ENCODE measurements at places on chromosomes 5 and 9.

GRCh38 chr5:177557796-177558195 is 3.4 kb upstream of the FAM193B start:
- DNase-seq: no peak

DNA sequence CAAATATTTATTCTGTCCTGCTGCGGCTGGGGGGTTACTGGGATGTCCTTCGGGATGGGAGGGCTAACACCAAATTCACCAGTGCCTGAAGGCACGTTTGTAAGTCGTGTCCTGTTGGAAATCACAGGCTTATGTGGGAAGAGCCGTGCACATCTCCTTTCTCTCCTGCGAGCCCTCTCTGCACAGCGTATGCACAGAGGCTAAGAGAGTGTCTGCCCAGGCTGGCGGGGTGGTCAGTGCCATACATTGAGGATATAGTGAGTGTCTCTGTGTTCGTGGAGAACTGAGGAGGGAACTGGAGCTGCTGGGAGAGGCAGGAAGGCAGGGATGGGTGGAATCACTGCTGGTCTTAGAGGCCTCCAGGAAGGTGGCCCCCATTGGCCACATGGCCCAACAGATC is 110.1 kb downstream of the WNK2 start:
- DNase-seq: no peak

DNA sequence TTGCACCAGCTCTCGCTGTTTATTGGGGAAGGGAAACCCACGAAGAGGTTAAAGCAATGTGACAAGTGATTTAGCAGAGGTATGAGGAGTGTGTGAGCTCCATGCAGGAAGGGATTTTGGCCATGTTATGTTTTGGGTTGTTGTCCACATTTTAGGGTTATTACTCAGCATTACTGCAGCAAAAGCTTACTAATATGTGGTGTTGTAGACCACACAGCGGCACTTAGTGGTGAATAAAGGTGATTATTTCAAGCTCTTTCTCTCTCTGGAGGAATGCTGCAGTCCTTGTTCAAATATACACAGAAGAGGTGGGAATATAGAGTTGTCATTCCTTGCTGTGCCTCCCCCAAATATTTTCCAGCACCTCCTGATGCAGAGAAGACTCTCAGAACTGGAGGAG is 29.7 kb upstream of the AKNA start:
- no peak for DNase-seq

GRCh38 chr9:136059851-136060670 is 35.0 kb downstream of the NACC2 start:
- no peak for DNase-seq

- DNase-seq: no peak
Measured at GRCh38 chr9:100167915-100168654, 69.0 kb downstream of the INVS start.

GRCh38 chr5:127419683-127420257 is 97.7 kb upstream of the PRRC1 start:
- no peak for DNase-seq

DNA sequence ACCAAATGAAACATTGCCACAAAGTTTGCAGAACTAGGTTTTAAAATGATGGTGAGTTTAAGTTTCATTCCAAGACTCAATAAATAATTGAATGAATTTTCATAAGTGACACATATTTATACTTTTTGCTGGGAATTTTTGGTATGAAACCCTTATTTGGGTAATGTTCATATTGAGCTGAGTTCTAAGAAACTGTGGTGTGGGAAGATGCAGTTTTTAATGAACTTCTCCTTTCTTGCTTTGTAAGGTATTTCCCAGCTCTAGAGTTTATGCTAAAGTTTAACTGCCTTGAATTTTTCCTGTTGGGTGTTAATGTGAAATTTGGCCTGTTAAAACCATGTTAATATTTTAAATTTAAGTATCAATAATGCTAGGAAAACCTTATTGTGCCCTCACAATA is 15.1 kb downstream of the RABGAP1 start:
- DNase-seq: no peak

- DNase-seq: no peak
Measured at GRCh38 chr5:159290741-159291140, 27.7 kb downstream of the UBLCP1 start.

DNA sequence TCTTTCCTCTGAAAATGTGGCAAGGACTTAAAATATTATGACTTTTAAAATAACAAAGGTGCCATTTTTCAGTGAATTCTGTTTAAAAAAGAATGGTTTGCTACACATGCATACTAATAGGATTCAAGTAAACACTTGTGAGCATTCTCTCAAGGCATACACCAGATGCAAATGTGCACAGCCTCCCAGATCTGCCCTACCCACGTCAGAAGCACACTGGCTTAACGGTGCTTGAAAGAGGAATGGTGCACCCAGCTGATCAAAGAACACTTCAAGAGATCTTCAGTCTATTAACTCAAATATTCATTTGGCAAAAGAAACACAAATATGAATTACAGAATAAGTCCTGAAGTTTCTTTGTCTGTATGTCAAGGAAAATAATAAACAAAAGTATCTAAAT is 15.8 kb downstream of the GABRB2 start:
- no peak for DNase-seq

DNA sequence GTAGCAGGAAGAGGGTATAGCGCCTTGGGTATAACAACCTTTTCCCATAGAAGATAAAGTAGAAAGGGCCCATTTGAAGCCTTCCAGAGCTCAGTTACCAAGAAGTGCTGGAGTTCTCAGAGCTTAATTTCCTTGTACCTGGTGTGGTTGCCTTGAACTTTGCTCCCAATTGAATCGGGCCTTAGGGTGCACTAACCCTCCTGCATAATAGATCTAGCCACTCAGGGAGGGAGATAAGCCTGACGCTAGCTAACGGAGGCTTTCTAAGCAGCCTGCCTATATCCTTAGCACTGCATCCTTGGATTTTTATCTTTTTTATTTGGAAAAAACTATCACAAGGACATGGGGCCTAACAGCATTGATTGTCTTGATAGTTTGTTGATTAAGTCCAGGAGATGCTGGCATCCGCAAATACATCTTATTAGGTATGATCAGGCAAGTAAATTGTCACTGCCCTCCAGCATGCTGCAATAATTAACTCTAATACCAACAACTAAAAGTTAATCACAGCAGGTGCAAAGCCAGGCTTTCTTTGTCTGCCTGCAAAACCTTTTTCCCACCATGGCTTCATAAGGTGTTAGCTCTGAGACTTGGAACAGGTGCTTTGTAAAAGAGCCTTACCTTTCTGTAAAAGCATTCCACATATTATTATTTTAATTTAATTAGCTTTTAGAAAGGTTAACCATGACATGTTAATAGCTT is 199.4 kb downstream of the SREK1 start:
- DNase-seq: no peak

- DNase-seq: no peak
Measured at GRCh38 chr5:132425009-132425937, 55.8 kb downstream of the SLC22A5 start.

DNA sequence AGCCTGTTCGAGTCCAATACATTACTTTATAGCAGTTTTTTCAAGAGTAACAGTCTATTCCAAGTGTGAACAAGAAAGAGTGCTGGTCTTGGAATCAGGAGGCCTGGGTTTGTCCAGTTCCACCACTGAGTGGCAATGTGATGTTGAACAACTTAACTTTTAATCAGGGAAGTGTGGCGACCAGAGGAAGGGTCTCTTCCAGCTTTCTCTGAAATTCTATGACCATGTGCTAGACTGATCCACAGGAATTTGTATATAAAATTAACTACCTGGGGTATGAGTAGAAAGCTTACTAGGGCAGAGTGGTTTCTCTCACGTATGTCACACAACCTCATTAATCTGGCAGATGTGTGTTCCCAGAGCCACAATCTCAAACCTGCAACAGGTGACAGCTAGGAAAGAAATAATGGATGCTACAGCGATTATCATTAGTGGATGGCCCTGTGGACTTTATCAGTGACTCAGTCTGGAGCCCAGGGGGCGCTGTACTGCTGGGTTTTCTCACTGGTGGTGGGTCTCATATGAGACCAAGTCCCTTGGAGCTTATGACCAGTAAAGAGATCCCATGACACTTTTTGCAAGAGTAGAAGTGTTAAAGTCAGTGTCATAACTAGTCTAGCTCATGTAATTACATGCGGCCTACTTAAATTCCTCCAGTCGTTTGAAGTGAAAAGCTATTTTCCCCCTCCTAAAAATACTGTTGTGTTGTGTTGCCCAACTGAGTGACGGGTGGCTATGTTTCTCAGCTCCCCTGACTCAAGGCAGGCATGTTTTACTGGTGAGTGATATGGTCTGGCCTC is 116.5 kb downstream of the GDNF start:
- no peak for DNase-seq

GRCh38 chr5:38134810-38135209 is 123.5 kb upstream of the EGFLAM start:
- no peak for DNase-seq

DNA sequence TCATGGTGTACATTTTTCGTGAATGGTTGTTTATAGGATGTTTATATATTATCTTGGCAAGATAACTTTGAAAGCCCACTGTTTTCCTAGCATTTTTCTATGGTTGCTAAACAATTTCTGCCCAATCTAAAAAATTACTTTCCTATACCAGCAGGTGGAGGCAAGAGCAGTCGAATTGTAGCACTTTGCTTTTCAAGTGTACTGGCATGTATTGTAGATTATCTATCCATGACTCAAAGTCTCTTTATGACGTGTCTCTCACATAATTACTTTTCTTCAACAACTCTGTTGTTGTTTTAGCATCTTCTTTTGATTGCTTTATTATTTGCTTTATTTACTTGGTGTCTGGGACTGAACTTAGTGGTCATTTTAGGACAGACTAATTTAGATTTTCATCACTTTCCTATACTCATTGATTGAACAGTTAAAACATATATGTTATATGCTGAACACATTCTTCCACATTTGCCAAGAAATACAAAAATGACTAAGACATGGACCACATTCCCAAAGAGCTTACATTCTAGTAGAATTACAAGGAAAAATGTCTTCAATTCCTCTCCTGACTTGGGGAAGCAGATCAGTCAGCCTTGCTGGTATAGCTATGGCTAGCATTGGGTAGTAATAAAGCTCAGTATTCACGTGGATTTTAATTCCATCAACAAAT is 20.7 kb downstream of the NLN start:
- no peak for DNase-seq

DNA sequence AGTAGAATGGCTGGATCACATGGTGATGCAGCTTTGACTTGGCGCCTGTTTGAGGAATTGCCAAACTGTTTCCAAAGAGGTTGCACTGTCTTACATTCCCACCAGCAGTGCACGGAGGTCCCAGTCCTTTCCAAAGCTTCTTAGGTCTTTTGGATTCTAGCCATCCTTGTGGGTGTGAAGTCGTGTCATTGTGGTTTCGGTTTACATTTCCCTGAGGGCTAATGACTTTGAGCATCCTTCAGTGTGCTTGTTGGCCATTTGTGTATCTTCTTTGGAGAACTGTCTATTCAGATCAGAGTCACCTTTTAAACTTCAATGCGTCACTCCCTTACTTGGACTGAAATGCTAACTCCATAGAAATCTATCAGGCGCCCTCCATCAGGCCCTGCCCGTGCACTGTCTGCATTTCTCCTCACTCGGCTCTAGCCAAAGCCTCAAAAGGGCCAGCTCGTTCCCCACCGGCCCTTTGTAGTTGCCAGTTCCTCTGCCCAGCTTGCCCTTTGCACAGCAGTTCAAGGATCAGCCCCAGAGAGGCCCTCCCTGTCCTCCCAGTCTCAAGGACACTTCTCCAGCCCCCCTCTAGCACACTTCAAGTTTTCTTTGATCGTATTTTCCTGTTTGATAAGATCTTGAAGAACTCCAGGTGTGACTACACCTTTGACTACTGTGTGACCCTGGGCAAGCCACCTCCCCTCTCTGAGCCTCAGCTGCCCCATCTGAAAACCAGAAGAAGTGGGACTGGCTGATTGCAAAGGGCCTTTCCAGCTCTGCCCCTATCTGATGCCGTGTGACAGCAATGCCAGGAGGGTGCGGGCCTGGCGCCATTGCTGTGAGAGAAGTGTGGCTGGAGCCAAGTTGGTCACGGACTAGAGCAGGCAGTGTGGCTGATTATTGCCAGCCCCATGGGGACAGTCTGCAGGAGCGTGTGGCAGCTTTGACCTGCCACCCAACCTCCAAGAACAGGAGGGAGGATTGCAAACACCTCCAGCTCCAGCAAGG is 5.6 kb downstream of the HRH2 start:
- DNase-seq: peak; percentile 66

DNA sequence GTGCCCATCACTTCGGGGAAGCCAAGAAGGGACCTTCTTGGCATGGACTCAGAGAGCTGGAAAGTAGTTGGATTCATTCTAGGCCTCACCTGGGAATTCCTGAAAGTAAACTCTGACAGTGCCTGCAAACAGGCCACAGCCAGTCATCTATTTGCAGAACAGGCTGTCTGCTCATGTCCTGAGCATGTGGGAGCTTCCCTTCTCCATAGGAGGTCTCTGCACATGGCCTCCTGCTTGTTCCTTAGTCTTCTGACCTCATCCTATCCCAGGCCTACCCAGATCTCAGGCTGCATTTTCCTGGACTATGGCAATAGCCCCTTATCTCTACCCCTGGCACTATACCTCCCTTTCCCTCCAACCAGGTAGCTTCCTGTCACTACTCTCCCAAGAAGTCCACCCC is 67.2 kb upstream of the FSTL4 start:
- DNase-seq: no peak

DNA sequence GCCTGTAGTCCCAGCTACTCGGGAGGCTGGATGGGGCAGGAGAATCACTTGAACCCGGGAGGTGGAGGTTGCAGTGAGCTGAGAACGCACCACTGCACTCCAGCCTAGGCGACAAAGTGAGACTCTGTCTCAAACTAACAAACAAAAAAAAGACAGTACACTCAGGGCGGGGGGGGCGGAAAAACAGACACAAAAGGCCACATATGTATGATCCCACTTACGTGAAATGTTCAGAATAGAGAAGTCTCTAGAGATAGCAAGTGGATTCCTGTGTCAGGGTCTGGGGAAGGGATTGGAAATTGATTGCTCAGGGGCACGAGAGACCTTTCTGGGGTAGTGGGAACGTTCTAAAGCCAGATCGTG is 9.0 kb upstream of the LCN1 start:
- DNase-seq: no peak

DNA sequence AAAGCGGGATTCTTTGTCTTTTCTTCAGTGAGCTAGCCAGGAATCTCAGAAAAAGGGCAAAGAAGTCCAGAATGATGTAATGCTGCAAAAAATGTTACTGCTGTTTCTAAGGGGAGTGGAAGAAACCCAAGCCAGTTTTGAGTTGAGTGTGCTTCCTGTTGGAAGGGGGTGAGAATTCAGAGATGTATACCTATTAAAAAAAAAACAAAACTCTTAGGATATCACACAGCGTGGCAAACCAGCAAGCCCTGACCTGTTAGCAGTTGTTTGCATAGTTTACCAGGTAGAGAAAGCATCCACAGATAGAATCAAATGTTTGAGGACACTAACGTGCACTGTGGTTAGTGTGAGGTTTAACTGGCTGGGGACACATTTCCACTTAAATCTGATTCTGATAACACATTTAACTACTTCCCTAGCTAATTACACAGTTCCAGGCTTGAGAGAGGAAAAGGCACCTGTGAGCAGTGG is 11.4 kb downstream of the BASP1 start:
- DNase-seq: no peak

- peak; percentile 31 for DNase-seq
Measured at GRCh38 chr5:109921735-109922380, 232.1 kb downstream of the MAN2A1 start.

- DNase-seq: peak; percentile 80
Measured at GRCh38 chr5:170225326-170226128, 7.3 kb upstream of the C5orf58 start.
